ENCODE measurements at places on chromosomes 12 and 14. TPM values are rescaled to one million over a fixed set of nuclear protein-coding genes. Genes with fewer than 3 reads are reported as not detected.

DNA sequence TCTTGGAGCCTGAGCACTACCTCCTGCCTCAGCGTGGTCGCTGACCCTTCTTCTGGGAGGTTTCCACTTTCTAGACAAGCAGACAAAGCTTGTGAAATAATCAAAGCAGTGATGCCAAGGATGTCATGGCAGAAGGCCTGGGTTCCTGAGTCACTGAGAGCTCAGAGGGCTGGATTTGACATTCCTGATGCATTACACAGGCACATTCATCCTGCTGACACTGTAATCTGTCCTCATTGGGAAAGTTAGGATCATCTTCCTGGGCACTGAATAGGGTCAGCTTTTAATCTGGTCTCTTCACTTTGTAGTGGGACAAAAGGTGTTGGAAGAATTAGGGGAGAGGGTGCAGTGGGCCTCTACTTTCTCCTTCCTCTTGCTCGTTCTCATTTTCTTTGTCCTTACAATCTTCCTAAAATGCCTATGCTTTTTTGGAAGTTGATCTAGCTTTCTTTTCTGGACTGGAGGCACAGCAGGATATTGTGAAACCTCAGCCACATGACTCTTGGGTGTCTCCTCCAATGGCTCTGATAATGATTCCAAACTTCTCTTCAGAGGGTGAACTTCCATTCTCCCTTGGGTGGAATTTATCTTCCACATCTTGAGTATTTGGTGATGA, 29.6 kb downstream of the EEA1 start:
- H3K36me3 ChIP-seq, result no peaks in the 10 kb centered on the region
- H3K4me3 ChIP-seq, result no peak overlapping the region
- no peaks in the 10 kb centered on the region for H3K27me3 ChIP-seq
- no peak for DNase-seq
- no peaks in the 10 kb centered on the region for H3K4me1 ChIP-seq
- H3K27ac ChIP-seq, result no peak overlapping the region

DNA sequence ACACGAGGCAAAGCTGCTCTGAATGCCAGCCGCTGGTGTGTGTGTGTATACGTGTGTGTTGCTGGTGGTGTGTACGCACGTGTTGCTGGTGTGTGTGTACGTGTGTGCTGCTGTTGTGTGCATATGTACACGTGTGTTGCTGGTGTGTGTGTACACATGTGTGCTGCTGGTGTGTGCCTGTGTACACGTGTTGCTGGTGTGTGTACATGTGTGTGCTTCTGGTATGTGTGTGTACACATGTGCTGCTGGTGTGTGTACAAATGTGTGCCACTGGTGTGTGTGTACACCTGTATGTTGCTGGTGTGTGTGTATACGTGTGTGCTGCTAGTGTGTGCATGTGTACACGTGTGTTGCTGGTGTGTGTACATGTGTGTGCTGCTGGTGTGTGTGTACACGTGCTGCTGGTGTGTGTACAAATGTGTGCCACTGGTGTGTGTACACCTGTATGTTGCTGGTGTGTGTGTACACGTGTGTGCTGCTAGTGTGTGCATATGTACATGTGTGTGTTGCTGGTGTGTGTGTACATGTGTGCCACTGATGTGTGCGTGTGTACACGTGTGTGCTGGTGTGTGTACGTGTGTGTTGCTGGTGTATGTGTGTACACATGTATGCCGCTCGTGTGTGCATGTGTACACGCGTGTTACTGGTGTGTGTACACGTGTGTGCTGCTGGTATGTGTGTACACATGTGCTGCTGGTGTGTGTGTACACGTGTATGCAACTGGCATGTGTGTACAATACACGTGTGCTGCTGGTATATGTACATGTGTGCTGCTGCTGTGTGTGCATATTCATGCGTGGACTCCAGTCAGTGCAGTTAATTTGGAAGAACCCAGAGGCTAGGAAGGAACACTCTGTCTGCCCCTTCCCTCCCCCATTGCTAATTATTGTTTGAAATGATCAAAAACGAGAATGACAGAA, 47.2 kb downstream of the CACNA2D4 start:
- no peak overlapping the region for H3K4me3 ChIP-seq
- no peak overlapping the region for H3K27ac ChIP-seq
- no peak for DNase-seq
- no peaks in the 10 kb centered on the region for H3K4me1 ChIP-seq
- no peaks in the 10 kb centered on the region for H3K27me3 ChIP-seq
- no peaks in the 10 kb centered on the region for H3K36me3 ChIP-seq

DNA sequence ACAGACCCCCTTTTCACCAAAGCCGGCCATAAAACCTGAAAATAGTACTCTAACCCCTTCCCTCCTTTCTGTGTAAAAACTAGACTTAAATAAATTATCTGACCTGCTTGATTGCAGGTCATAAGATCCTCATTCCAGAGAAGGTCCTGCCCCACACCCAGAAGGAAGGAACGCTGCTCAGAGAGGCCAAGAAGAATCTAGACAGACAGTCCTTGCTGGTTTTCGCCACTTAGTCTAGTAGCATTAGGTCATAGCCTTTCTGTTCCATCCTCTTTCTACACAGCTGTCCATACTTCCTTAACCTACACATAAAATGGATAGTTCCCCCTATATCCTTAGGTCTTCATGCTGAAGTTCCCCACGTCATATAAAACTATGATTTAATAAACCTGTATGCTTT, 83.7 kb upstream of the IGF1 start:
- H3K27me3 ChIP-seq, result no peaks in the 10 kb centered on the region
- no peak overlapping the region for H3K27ac ChIP-seq
- H3K36me3 ChIP-seq, result no peaks in the 10 kb centered on the region
- no peak for DNase-seq
- H3K4me3 ChIP-seq, result no peak overlapping the region

GRCh38 chr12:114344831-114345230, 61.1 kb downstream of the TBX5 start:
- DNase-seq, result no peak
- H3K36me3 ChIP-seq, result no peaks in the 10 kb centered on the region
- H3K27me3 ChIP-seq, result no peaks in the 10 kb centered on the region
- H3K4me1 ChIP-seq, result no peaks in the 10 kb centered on the region
- H3K27ac ChIP-seq, result no peak overlapping the region
- no peak overlapping the region for H3K4me3 ChIP-seq

Gene SLC39A5
- 265 TPM for total RNA-seq

Gene PSMB11
- total RNA-seq, result not detected

- no peak for DNase-seq
- no peaks in the 10 kb centered on the region for H3K27me3 ChIP-seq
- no peaks in the 10 kb centered on the region for H3K4me1 ChIP-seq
- H3K36me3 ChIP-seq, result no peaks in the 10 kb centered on the region
Measured at GRCh38 chr12:122610911-122611310, 83.9 kb downstream of the KNTC1 start.

Gene GPR84
- total RNA-seq, result 0.46 TPM

DNA sequence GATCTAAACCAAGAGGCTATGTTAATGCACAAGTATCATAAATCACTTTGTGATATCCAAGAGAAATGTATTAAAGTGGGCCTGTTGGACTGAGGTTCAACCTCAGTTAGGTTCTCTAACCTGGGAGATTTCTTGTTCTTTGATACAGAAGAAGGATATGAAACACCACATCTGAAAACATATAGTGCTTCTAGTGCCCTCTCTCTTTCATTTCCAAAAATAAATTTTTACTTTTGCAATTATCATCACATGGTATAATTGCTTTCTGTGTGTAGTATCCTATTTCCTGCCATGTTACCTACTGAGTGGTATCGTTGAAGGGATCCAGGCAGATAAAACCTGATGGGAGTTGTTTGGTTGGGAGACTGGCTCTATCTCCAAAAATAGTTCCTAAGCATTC, 264.9 kb downstream of the CCER1 start:
- no peak overlapping the region for H3K4me3 ChIP-seq
- H3K4me1 ChIP-seq, result no peaks in the 10 kb centered on the region
- DNase-seq, result no peak
- H3K36me3 ChIP-seq, result no peaks in the 10 kb centered on the region
- H3K27me3 ChIP-seq, result no peaks in the 10 kb centered on the region
- no peak overlapping the region for H3K27ac ChIP-seq

DNA sequence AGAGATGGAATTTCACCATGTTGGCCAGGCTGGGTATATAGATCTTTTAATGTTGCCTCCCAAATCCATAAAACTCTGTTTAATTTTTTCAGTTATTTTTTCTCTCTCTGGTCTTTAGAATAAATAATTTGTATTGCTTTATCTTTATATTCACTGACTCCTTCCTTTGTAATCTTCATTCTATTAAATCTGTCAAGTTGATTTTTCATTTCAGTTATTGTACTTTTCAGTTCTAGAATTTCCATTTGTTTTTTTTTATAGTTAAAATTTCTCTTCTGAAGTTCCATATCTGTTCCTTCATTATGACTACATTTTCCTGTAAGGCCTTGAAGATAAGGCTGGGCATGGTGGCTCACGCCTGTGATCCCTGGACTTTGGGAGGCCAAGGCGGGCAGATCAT, 13.6 kb upstream of the SPPL3 start:
- H3K27ac ChIP-seq, result no peak overlapping the region
- H3K36me3 ChIP-seq, result no peaks in the 10 kb centered on the region
- H3K4me3 ChIP-seq, result no peak overlapping the region
- H3K27me3 ChIP-seq, result no peaks in the 10 kb centered on the region
- H3K4me1 ChIP-seq, result no peaks in the 10 kb centered on the region
- no peak for DNase-seq

- H3K27ac ChIP-seq, result no peak overlapping the region
- no peaks in the 10 kb centered on the region for H3K36me3 ChIP-seq
- DNase-seq, result no peak
- no peaks in the 10 kb centered on the region for H3K4me1 ChIP-seq
Measured at GRCh38 chr14:105865904-105866840, 339.8 kb downstream of the TMEM121 start.

All from pancreas (tissue), 10 donors.